ENCODE measurements at places on chromosomes 2 and 18.

DNA sequence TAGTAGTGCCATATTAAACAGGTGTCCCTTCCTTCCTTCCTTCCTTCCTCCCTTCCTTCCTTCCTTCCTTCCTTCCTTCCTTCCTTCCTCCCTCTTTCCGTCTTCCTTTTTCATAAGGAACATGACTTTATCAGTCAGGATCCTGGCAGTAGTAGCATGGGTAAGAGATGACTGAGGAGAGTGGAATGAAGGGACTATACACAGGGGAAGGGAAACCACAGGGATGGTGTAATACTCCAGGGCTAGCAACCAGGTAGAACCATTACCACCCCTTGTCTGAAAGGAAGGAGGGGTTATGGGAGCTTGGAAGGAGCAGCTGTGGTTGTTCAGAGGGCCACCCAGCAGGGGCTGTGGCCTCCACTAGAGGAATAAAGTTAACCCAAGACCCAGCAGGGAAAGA lies 23.2 kb upstream of the KDM3A start:
- DNase-seq, result no peak

DNA sequence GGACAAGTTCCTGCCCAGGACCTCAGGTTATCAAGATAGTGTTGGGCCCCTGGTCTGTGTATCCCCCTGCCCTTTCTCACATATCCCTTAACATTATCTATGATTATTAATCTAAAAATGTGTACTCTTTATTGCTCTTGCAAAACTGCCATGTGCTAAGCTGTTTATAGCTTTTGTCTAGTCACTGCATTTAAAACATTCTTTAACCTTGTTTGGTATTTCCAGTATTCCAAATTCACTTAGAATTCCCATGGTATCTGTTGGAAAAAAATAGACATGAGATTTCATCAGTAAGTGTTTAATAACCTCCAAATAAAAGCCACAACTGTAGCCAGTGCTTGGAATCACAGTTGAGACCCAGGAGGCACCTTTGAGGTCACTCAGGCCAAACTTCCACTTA lies 16.2 kb upstream of the GLS start:
- no peak for DNase-seq

DNA sequence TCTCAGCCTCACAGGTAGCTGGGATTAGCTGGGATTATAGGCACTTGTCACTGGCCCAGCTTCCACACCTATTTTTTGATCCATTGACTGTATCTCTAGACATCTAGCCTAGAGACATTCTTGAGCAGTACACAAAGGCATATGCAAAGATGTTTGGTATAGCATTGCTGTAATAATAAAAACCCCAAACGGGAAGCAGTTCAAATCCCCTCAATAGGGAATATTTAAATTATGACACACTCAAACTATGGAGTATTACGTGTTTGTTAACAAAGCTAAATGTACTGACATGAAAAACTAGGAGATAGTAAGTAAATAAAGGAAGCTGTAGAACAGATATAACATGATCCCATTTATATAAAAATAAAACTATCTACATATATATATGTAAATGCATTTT lies 27.7 kb downstream of the DOK1 start:
- no peak for DNase-seq

GRCh38 chr2:98034745-98035144 lies 39.0 kb upstream of the TMEM131 start:
- DNase-seq, result no peak

GRCh38 chr2:172734711-172735581 lies 699 bp upstream of the RAPGEF4 start:
- DNase-seq, result no peak
